H1 (cell line): ENCODE measurements at places on chromosomes 1 and 21. TPM values are rescaled to one million over a fixed set of nuclear protein-coding genes. Genes with fewer than 3 reads are reported as not detected.
A peak's percentile ranks its signal among the peaks of the same experiment; 100 is the strongest.

DNA sequence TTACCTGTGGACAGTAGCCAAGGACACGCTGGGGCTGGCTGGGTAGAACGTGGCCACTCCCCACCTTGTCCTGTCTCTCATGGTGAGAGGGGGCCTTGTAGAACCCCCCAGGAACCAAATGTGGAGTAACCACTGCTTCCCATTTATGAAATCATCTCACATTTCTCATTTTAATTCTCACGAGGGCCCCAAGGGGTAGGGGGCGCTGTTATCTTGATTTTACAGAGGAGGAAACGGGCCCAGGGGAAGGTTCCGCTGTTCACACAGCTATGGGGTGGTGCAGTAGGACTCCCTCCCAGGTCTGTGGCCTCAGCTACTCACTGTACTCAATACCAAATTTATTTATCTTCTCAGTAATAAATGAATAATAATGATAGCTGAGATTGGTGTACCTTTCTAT lies 5.5 kb downstream of the SMPDL3B start:
- peak; percentile 73 for DNase-seq

- peak; percentile 17 for DNase-seq
Observed at GRCh38 chr1:17696417-17697301, 58.5 kb upstream of the ACTL8 start.

DNA sequence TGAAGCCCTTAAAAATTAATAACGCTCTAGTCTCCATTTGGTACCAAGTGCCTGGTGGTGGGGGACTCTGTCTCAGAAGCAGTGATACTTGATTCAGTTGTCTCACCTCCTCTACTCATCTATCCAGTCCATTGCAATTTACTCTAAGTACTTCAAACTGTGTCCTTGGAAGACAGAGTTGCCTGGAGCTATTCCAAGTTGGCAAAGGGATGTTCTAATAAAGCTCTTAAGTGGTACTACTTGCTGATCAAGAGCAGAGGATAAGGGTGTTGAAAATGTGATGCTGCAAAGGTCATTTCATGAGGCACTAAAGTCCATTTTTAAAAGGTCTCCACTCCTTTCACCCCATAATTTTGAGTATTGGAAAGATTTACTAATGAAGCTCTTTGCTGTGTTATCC lies 142.2 kb downstream of the NFIA start:
- DNase-seq = no peak

Gene DCDC2B
- not detected in 2 replicates for total RNA-seq

GRCh38 chr21:44904141-44904923 lies 16.4 kb downstream of the ITGB2 start:
- no peak for DNase-seq

Gene KCND3
- 0.48 and 0.61 TPM in 2 replicates for total RNA-seq

DNA sequence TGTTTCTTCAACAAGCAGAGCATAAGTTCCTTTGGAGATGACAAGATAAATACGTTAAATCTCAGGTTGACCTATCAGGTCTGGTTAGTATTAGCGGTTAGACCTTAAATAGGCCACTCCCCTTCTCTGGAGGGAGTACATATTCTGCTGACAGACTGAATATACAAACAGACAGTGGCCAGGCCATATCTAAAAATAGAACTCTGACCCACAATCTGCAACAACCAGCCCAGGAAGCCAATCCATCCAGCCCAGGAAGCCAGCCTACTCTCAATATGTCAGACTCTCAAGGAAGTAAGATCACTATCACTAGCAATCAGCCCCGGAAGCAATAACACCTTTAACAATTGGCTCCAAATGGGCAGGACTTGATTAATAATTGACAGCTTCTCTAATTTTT lies 6.7 kb downstream of the IL20 start:
- no peak for DNase-seq

- DNase-seq = no peak
Observed at GRCh38 chr1:245946905-245947304, 560.2 kb downstream of the SMYD3 start.

DNA sequence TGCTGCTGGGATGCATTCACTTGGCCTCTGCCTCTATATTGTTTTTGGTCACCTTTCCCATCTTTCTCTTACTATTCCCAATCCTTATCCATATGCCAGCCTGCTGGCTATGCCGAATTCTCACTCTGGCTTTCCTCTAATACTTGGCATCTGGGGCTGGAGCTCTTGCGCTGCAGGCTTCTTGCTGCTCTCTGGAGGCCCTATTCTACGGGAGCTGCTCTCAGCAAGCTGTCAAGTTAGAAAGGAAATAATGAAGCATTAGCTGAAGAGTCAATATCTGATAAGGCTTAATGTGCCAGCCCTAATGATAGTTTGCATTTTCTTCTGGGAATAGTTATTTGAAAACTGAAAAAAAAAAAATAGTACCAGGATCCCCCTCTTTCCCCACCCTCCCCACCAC lies 125.3 kb upstream of the CYYR1 start:
- no peak for DNase-seq

GRCh38 chr1:50917138-50918137 lies 42.6 kb downstream of the FAF1 start:
- no peak for DNase-seq

- DNase-seq = no peak
Observed at GRCh38 chr21:42630626-42631025, 22.8 kb upstream of the PDE9A start.

DNA sequence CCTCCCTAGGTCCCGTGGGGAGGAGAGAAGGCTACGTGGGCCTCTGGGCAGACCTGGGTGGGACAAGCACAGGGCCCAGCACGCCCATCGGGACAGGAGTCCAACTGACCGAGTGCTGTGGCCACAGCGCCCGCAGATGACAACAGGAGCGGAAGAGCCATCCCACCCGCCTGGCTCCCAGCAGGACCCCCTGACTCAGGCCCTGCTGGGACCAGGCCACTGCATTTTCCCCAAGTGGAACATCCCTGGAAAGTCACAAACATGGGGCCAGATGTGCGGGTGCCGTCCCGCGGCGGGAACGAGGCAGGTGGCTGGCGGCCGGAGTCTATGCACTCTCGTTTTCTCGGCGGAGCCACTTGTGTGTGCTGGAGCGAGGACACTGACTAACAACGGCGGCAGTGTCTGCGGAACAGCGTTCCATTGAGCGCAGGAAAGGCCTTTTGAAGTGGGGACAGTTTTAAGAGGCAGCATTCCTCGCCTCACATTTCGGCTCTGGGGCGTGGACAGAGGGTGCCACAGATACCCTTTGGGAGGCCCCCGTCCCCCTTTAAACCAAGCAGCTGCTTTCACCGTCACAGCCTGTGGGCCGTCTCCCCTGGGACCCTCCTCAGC lies 93.7 kb upstream of the ARHGEF16 start:
- DNase-seq = no peak

- no peak for DNase-seq
Observed at GRCh38 chr1:232376632-232377493, 253.1 kb downstream of the SIPA1L2 start.

GRCh38 chr1:86430376-86430775 lies 6.4 kb downstream of the CLCA2 start:
- DNase-seq = no peak

Gene RNU1-3
- 1,303 and 1,497 TPM in 2 replicates for total RNA-seq

GRCh38 chr1:67290236-67290635 lies 17.4 kb upstream of the IL12RB2 start:
- no peak for DNase-seq

DNA sequence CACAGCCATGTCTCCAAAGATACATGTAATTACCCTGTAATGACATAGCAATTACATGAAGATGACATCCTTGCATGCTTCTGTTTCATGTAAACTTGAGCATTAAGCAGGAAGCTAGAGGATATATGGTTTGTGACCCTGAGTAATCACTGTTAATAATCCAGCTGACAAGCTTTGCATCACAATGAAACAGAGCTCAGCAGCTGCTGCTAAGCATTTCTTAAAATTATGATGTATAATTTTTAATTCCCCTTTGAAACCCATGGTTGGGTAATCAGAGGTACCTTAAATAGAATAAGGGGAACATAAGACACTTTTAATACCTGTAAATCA lies 293.5 kb downstream of the NTNG1 start:
- DNase-seq = no peak

Gene IBA57
- 5.9 and 7.8 TPM in 2 replicates for total RNA-seq

Gene FAM72B
- total RNA-seq = 19.0 and 20.7 TPM in 2 replicates

GRCh38 chr1:115069659-115070308 lies 19.5 kb downstream of the TSPAN2 start:
- DNase-seq = no peak

DNA sequence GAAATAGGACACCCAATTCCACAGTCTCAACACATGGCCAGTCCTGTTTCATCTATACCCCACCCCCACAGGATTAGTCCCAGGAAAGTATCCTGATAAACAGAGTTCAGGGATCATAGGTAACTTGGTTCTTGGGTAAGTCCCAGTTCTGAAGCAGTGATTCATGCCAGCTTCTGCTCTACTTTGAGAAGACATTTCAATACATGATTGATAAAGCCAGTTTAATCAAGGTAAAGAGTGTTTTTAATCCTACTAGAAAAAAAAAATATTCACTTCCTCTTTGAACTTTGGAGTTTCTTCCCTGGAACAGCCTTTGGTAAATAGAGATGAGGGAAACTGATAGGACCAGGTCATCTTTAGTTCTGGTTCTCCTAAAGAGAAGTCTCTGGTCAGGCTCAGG lies 142.4 kb downstream of the TLR5 start:
- DNase-seq = no peak

Gene GJA4
- total RNA-seq = 2.7 and 3.2 TPM in 2 replicates

DNA sequence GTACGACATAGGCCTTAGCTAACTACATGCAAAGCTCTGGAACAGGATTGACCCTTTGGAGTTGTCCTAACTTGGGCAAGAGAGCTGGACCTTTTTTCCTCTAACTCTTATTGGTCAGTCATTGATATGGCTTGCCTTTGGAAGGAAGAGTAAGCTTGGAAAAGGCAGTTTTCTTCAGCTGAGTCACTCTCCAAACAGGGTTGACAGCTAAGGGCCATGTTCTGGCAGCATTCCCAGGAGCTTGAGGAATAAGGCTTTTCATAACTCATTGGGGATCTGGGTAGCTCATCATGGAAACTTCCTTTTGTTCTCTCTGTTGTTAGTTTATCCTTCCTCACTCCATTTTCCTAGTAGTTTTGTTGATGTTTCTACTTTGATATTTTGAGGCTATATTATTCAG lies 14.5 kb upstream of the ERRFI1 start:
- no peak for DNase-seq

Gene PTPN22
- not detected in 2 replicates for total RNA-seq

- no peak for DNase-seq
Observed at GRCh38 chr21:45379901-45380330, 25.0 kb upstream of the COL18A1 start.

Gene SDC3
- total RNA-seq = 26.8 and 27.0 TPM in 2 replicates

DNA sequence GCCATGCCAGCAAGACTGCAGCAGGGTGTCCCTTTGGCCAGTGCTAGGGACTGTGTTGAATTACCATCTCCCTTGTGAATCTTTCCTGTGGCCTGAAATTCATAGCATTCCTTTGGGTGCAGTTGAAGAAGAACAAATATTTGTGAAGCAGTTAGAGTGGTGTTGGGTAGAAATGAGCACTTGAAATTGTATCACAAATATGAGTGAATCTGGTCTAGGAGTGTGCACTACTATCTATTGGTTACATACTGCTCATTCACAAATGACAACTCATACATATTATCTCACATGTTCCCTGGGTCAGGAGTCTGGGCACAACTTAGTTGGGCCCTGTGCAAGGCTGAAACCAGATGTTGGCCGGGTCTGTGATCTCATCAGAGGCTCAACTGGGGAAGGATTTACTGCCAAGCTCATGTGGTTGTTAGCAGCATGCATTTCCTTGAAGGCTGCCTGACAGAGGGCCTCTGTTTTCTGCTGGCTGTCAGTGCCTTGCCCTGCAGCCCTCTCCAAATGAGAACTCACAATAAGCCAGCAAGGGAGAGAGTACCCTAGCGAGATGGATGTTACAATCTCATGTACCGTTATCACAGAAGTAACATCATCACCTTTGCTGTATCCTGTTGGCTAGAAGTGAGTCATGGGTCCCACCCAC lies 23.8 kb downstream of the AJAP1 start:
- no peak for DNase-seq

- DNase-seq = no peak
Observed at GRCh38 chr1:108617008-108617723, 43.7 kb downstream of the HENMT1 start.

- no peak for DNase-seq
Observed at GRCh38 chr1:46284597-46285564, 18.5 kb downstream of the LRRC41 start.

Gene CSTB
- total RNA-seq = 53.8 and 54.5 TPM in 2 replicates

Gene EDARADD
- total RNA-seq = 6.1 and 7.0 TPM in 2 replicates

Gene FAM177B
- total RNA-seq = not detected in 2 replicates

DNA sequence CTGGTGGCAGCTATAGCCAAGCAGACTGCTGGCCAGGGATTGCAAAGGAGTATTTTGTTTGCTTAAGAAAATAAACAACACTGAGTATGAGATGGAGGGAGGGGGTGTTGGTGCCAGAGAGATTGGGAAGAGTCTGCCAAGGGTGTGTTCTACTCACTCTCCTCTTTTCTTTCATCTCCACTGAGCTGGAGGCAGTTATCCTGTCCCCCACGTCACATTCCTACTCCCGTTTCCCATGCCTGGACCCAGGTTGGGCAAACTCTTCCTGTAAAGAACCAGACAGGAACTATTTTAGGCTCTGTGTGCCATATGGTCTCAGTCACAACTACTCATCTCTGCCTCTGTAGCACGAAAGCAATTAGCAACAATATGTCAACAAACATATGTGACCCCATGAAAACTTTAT lies 1.4 kb upstream of the IL24 start:
- no peak for DNase-seq

Gene ZSCAN20
- total RNA-seq = 3.4 and 3.7 TPM in 2 replicates

DNA sequence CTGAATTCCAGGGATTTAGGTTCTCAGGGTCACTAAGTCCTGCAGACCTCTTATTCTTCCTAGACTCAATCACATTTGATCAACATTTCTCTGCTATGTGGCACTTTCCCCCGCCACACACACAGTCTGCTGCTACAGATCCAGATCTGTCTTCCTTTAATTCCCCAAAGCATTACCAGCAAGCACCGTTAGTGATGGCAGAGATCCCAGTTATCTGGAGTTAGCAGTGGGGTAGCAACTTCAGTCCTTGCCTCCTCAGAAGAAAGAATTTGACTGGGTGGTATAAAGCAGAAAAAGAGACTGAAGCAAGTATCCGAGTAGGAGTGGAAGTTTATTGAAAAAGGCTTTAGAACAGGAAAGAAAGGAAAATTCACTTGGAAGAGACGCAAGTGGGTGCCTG lies 100.4 kb upstream of the ETV3 start:
- DNase-seq = no peak

Gene HHAT
- total RNA-seq = 0.15 and 0.27 TPM in 2 replicates

Gene SERPINC1
- not detected in 2 replicates for total RNA-seq

- DNase-seq = no peak
Observed at GRCh38 chr1:213985209-213986019, 2.4 kb upstream of the PROX1 start.

Gene SLC2A5
- not detected in 2 replicates for total RNA-seq

DNA sequence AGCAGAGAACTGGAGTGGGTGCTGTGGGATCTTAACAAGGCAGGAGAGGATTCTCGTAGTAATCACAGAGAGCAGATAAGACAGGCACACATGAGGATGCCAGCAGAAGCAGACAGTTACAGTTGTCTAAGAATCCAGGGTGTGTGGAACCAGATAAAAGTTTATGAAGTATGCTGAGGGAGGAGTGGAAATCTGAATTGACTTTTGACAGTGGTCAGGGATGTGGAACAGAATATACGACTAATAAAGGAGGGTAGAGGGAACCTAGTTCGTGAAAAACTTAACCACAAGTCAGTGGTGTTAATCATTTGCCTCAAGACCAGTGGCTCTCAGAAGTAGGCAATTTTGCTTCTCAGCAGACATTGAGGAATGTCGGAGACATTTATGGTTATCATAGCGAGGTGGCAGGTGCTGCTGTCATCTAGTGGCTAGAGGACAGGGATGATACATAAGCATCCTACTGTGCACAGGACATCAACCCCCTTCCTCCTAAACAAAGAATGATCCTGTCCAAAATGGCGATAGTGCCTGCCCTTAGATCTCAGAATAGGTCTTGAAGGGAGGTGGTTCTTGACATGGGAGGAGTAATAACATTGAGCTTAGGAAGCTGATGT lies 3.0 kb downstream of the LRRC8D start:
- DNase-seq = no peak

Gene SLC9C2
- total RNA-seq = not detected in 2 replicates
